IMR-90 (cell line): ENCODE measurements at places on chromosomes 13 and 19.

DNA sequence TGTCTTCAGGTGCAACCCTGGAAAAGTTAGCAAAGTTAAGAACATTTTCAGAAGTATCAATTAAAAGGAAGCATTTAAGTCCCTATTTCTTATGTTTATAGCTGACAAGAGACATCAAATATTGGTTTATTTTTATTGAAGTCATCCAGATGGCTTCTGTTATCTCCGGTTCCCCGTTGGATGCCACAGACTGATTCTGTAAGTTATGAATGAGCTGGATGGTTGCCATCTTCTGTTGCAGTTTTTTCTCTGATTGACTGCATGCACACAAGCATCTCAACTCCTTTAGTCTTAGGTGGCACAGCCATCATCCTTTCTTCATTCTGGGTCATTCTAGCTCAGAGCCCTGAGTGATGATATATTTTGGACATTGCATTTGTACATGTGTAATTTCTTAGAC, 10.6 kb upstream of the OXGR1 start:
- DNase-seq = no peak

GRCh38 chr13:97809576-97809975, 143.9 kb upstream of the IPO5 start:
- peak; percentile 6 for DNase-seq

DNA sequence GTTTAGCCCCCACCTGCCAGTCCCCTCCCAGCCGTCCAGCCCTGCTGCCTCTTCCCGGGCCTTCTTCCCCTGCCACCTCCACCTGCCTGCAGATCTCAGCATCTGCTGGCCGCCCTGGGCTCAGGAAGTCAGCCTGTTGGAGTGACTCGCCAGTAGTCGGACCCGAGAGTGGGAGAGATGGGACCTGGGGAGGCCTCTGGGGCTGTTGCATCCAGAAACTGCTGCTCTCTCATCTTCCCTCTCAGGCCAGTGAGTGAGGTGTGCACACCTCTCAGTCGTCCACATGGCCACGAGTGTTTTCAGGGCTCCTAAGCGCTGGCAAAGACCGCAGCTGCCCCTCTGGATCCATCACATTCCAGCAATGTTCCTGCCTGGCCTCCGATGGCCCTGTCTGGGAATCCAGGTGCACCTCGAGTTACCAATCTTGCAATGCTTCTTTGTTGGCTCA, 151.8 kb upstream of the SOX1 start:
- DNase-seq = no peak

- DNase-seq = no peak
Measured at GRCh38 chr13:73658639-73659038, 475.6 kb downstream of the KLF12 start.

GRCh38 chr13:79621449-79621848, 140.5 kb downstream of the NDFIP2 start:
- no peak for DNase-seq
